Activated T-cell treated with anti-CD3 and anti-CD28 coated beads for 48 hours (primary cell): ENCODE measurements at places on chromosomes 2 and 18.

DNA sequence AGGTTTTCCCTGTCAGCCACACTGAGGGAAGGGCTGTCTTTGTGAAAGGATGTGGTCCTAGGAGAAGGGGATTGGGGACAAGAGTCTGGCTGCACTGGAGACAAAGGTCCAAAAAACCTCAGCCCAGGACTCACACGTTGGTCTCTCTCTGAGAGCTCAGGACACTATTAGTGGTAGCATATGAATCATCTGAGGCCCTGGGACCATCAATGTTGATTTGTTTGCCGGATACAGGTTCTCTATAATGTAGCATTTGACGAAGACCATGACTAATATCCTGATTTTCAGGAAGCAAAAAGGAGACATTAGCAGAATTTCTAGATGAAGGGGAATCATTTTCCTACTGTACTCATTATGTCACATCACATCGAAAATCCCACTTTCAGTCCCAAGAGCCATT, 22.2 kb upstream of the DNAH6 start:
- no peak for DNase-seq

GRCh38 chr18:48828194-48828545, 122.6 kb downstream of the SMAD7 start:
- DNase-seq, result no peak

DNA sequence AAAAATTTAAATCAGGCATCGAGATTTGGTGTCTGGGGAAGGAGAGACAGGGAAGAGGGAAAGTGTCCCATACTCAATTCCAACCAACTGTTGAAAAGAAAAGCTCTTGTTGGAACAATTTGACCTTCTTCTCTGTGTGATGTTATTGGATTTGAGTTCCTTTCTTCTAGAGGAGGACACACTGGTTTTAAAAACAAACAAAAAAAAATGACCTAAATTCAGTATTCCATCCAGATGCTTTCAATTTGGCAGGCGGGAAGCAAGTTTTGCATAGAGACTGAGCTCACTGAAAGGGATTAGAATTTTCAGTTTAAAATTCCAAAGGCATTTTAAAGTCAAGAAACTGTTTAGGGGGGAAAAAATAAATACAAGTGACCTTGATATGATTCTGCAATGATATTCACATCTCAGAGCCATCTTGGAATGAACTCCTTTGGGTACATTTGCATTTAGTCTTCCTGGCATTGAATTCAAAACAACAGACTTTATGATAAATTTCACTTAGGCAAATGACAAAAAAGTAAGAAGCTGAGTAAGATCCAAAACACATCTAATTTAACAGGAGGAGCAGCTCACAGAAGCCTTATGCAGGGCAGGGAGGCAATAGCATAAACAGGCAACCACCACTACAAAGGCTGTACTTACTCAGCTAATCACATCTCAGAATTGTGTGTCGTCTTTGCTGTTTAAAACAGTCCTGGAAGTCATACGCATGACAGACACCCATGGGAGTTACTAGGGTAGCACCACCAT, 126.8 kb downstream of the CDH20 start:
- no peak for DNase-seq

GRCh38 chr2:169775765-169776164, 22.9 kb upstream of the SSB start:
- DNase-seq, result no peak

DNA sequence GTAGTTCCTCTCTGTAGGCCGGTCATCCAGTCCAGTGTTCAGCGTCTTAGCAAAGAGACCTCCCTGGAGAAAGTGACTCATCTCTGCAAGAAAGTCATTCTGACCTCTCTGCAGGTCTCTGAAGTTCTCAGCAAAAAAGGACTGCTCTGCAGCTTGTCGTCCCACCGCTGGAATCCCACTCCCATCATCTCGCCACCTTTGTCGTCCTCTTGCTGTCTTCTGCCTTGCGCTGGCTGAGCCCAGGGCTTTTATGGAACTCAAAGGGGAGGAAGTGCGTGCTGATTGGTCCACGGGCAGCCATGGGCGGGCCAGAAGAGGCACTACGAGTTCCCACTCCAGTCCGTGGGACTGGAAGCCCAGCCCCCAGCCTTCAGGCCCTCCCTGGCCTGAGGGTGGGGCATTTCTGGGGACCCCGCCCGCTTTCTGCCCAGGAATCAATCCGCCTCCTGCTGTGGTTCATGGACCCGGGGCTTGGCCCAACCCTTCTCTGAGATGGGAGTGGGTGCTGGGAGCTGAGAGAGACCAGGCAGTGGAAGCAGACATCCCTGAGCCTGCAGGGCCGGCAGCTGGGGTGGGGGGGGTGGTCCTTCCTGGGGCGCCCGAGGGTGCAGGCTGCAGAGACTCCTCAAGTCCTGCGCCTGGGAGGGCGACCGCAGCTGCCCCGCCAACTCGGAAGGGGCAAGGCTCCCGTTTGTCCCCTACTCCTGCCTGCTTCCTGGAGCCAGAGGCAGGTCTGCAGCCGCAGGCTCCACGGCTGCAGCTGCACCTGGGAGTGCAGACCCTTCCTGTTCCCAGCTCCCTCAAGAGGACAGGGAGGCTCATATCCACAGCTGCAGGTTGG, 660.7 kb upstream of the RAB6C start:
- no peak for DNase-seq

DNA sequence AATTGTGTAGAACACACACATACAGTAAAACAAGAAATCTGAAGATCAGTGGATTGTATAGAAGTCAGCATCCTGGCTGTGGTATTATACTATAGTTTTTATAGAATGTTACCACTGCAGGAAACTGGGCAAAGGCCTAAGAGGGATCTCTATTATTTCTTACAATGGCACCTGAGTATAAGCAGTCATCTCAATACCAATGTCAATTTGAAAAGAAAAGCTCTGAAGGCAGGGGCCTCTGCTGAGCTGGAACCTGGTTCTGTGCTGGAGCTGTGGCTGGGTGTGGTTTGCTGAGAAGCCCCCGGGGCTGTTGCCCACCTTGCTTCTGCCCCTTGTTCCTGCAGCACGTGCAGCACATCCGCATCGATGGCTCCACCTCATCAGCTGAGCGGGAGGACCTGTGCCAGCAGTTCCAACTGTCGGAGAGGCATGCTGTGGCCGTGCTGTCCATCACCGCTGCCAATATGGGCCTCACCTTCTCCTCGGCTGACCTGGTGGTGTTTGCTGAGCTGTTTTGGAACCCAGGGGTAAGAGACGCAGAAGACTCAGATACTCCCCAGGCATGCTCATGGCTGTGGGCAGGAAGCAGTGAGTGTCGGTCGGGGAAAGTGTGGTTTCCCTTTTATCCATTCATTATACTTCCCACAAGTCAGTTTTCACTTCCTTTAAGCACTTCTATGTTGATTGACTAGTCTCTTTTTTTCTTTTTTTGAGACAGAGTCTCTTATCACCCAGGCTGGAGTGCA, 23.5 kb upstream of the RPL37A start:
- peak; percentile 15 for DNase-seq

DNA sequence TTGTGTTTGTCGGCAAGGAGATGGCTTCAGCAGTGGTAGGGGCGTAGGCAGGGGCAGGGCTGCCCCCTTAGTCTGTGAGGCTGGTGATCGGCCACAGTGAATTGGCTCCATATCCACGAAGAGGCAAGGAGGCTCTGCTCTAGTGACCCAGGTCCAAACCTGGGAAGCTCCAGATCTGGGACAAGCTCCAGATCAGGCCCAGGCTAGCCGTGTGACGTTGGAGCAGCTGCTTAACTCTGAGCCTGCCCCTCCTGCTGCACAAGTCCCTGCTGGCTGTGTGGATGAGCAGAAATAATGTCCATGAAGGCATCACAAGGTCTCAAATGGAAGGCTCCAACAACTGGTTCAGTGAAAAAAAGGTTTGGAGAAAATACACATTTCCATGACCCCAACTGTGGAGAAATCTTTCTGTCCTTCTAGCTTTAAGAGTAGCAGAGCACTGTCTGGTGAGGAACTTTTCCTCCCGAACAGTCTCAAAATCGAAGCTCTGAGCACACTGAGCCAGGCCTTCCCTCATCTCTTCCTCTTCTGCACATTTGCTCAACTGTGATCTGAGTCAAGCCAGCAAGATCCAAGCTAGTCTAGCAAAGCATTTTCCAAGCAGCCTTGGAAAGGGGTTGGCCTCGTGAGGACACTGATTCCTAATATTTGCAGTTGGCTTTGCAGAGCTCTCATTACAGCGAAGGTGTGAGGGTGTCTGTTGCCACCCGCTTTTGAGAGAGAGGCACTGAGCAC, 67.0 kb upstream of the TCF7L1 start:
- DNase-seq, result no peak
